ENCODE measurements at places on chromosomes 6 and 20.

- DNase-seq, result no peak
Observed at GRCh38 chr6:79589701-79590100, 41.4 kb upstream of the SH3BGRL2 start.

DNA sequence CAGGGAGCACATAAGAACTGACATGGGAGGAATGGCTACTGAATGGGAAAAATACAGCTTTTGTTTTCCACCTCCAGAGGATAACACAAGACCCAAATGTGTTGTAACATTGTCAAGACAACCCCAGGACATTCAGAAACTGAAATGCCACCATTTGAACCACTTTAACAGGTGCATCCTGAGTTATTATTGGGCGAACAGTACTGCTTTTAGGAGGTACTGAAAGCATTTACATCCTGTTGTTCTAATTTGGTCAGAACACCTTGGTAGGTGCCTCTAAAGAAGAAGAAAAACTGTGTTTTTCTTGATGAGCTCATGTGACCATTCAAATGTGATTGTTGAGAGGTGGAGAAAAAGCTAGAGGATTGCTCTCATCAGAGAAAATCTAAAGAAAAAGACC is 6.4 kb upstream of the TXNDC5 start:
- DNase-seq, result no peak

GRCh38 chr6:3280866-3281465 is 22.2 kb downstream of the PSMG4 start:
- no peak for DNase-seq

DNA sequence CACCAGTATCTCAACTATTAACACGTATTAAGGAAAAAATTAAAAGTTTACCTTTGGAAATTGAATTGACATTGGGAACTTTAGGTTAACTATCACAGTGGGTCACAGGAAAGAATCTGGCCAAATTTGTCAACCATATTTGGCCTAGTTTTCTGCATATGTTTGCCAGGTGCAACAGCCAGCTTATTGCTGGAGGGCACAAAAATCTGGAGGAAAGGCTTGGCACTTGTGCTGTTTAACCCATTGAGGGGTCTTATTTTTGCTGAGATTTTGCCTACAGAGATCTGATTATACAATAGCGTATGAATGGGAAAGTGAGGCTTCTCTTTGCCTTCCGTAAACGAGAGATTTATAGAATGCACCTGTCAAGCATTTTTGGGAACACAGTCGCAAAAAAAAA is 190.4 kb downstream of the PRL start:
- DNase-seq, result no peak

GRCh38 chr6:48378884-48379407 is 267.9 kb upstream of the PTCHD4 start:
- no peak for DNase-seq

GRCh38 chr6:144195671-144196270 is 45.5 kb downstream of the STX11 start:
- no peak for DNase-seq

Data from activated naive CD4-positive, alpha-beta T cell treated with anti-CD3 and anti-CD28 coated beads for 36 hours (primary cell).